ENCODE measurements at places on chromosomes 7 and 10. TPM values are rescaled to one million over a fixed set of nuclear protein-coding genes. Genes with fewer than 3 reads are reported as not detected.

DNA sequence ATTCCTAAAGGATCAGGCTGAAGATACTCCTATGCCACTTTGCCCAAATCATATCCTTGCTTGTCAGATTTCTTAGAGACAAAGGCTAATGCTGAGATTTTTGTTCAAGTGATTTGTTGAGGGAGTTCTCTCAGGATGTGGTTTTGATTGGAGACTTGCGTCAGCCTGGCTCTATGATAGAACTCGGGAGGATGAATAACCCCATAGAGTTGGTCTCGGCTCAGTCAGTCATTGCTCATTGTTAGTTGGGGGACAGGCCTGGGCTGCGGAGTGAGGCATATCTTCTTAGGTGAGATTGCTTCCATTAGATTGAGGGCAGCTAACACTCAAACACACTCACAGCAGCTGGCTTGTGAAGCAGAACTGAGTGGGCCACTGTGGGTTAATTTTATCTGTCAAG lies 203.4 kb downstream of the KIF20B start:
- no peaks in the 10 kb centered on the region for H3K36me3 ChIP-seq
- DNase-seq, result no peak
- H3K4me3 ChIP-seq, result no peak overlapping the region
- H3K4me1 ChIP-seq, result no peaks in the 10 kb centered on the region
- H3K27ac ChIP-seq, result no peak overlapping the region
- peaks cover 9% of the 10 kb centered on the region for H3K27me3 ChIP-seq

- no peak for DNase-seq
- H3K27ac ChIP-seq, result no peak overlapping the region
- no peaks in the 10 kb centered on the region for H3K4me1 ChIP-seq
- H3K27me3 ChIP-seq, result no peaks in the 10 kb centered on the region
- no peak overlapping the region for H3K4me3 ChIP-seq
These were observed 28.1 kb downstream of the PTPRZ1 start for GRCh38 chr7:121901026-121901425.

DNA sequence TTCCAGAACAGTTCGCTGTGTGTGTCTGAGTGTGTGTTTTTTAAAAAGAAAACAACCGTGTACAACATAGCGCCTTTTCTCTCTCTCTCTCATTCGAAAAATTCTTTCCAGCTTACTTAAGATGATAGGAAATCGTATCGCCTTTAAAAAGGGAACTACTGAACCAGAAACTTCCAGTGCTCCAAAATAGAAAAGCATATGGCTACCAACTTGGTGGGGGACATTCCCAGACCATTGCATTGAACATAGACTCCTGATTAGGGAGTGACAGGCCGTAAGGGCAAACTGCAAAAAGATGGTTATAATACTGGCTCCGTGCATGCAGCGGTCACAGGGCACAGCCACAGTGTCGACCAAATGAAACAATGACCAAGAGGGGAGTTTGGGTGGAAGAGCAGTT lies 94.4 kb upstream of the FGFR2 start:
- H3K36me3 ChIP-seq, result no peaks in the 10 kb centered on the region
- no peak overlapping the region for H3K4me3 ChIP-seq
- H3K4me1 ChIP-seq, result no peaks in the 10 kb centered on the region
- no peaks in the 10 kb centered on the region for H3K27me3 ChIP-seq

- H3K27ac ChIP-seq, result no peak overlapping the region
- no peaks in the 10 kb centered on the region for H3K27me3 ChIP-seq
- peaks cover 27% of the 10 kb centered on the region for H3K36me3 ChIP-seq
- peaks cover 2% of the 10 kb centered on the region for H3K4me1 ChIP-seq
- DNase-seq, result no peak
These were observed 93.5 kb downstream of the AKAP9 start for GRCh38 chr7:92034116-92034515.

DNA sequence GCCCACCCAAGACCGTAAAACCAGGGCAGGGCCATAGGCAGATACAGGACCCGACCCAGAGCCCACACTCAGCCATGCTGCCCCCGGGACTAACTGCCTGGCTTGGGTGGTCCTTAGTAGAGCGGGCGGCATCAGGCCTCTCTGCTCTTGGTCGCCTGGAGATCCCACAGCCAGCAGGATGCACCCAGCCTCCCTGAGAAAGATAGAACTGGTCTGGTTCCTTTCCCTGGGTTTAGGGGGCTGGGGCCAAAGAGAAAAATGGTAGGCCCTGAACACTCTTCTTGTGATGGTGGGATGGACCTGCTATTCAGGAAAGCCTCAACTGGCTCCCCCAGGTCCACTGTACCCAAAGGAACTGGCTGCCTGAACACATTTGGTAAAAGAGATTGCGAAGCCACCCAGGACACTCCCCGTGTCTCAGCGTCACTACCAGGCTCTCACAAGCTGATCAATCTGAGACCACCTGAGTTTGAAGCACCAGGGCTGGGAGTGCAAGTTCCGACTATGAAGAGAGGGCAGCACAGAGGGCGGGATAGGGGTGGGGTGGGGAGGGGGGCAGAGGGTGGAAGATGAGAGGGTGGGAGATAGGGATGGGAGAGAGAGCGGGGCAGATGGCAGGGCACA lies 591.5 kb downstream of the DNAJB6 start:
- no peak overlapping the region for H3K4me3 ChIP-seq
- H3K27ac ChIP-seq, result no peak overlapping the region
- peaks cover 7% of the 10 kb centered on the region for H3K36me3 ChIP-seq
- peaks cover 5% of the 10 kb centered on the region for H3K4me1 ChIP-seq
- no peaks in the 10 kb centered on the region for H3K27me3 ChIP-seq

DNA sequence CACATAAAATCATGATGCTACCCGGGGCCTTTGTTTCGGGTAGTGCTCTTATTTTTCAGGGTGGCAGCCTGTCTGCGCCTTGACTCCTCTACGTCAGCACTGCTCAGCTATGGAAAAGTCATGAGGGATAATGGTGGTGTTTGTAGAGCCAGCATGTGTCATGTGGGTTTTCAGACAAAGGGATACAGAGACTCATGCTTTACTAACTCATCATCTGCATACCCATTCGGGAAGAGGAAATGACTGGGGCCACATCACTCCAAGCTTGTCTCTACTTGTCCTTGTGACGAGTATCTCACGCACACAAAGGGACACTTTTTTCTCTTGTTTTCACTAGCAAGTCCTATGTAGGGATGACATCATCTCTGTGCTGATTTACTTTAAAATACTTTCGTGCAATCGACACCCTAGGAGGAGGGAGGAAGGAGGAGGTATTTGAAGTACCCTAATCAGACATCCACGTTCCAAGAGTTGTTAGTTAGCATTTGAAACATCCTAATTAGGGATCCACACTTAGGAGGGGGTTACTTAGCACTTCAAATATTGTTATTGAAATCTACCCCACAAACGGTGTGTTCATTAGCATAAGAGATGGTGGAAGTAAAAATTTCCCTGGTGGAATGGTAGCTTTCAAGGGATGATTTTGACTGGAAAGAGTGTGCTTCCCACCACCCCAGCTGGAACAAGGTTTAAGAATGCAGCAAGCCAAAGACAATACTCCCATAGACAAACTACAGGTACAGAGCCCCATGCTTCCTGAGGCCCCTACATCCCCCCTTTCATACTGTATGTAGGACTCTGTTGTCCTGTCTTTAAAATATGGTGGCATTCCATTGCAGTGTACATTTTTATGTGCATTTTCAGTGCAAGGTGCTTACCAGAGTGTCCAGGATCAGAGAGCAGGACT lies 52.0 kb downstream of the THNSL1 start:
- DNase-seq, result no peak
- peaks cover 5% of the 10 kb centered on the region for H3K4me1 ChIP-seq
- no peaks in the 10 kb centered on the region for H3K27me3 ChIP-seq
- no peak overlapping the region for H3K27ac ChIP-seq

Gene GSTO2
- 1.4 TPM for total RNA-seq

DNA sequence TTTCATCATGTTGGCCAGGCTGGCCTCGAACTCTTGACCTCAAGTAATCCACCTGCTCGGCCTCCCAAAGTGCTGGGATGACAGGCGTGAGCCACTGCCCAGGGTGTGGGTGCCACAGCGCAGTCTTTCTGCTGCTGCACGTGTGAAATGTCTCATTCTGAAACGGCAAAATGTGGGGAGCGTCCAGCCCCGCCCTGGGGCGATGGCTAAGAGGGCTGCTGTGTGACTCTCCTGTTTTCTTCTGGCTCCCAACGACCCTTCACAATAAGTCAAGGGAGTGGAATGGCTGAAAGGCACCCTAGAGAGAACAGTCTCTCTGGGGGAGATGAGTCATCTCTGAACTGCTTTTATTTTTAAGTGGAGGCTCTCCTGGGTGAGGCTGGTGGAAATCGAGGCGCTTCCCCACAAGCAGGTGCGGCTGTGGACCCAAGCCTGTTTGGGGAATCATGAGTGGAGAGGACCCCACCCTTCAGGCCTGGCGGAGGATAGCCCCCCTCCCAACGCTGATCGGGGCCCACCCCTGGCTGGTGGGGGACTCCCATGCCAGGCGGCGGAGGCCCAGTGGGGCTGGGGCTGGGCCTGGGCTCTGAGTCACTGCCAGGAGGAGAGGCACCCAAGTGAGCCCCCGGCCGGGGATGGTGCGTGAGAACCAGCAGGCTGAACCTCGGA lies 18.0 kb downstream of the ADAP1 start:
- no peaks in the 10 kb centered on the region for H3K27me3 ChIP-seq
- H3K36me3 ChIP-seq, result peaks cover 37% of the 10 kb centered on the region
- H3K27ac ChIP-seq, result peak overlapping the region; percentile 76
- H3K4me3 ChIP-seq, result no peak overlapping the region

DNA sequence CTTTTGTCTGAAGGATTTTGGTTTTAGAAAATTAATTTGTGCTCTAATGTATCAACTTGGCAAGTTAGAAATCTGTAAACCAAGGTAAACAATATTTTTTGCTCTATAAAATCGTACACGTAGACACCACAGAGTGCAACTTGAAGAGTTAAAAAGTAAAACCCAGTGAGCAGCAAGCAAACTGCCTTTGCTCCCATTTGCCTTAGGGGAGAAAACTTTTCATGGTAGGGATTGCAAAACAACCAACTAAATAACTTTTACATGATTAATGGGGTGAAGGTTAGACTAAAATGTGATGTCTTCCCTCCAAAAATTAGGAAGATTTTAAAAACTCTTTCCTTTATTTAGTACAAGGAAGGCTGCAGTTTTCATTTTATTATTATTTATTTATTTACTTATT lies 224.2 kb upstream of the LYZL1 start:
- no peaks in the 10 kb centered on the region for H3K27me3 ChIP-seq
- H3K4me1 ChIP-seq, result no peaks in the 10 kb centered on the region
- no peaks in the 10 kb centered on the region for H3K36me3 ChIP-seq
- H3K4me3 ChIP-seq, result no peak overlapping the region

DNA sequence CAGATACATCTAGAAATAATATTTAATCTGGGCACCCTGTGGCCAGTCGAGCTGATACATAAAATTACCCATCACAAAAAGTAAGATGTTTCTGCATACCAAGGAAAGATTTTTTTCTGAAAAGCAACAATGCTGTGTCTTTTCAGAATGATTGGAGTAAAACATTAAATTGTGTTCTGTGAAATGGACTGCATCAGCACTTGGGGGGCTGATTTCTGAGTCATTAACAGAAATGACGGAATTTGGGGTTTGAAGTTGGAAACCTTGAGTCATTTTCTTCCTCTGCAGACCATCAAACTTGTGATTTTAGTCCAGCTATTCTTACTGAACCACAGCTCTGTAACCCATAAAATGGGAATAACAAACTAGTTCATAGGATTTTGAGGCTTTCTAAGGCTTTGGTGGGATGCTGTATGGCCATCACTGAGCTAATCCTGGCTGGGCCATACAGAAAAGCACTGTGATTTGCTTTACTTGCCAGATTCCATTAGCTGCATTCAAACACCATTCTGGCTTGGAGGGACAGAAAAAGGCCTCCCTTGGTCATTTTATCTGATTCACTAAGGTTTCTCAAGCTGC lies 739.4 kb upstream of the IGFBP3 start:
- H3K27ac ChIP-seq, result no peak overlapping the region
- no peaks in the 10 kb centered on the region for H3K4me1 ChIP-seq
- H3K36me3 ChIP-seq, result no peaks in the 10 kb centered on the region
- no peak for DNase-seq

Gene DPP6
- total RNA-seq, result not detected

DNA sequence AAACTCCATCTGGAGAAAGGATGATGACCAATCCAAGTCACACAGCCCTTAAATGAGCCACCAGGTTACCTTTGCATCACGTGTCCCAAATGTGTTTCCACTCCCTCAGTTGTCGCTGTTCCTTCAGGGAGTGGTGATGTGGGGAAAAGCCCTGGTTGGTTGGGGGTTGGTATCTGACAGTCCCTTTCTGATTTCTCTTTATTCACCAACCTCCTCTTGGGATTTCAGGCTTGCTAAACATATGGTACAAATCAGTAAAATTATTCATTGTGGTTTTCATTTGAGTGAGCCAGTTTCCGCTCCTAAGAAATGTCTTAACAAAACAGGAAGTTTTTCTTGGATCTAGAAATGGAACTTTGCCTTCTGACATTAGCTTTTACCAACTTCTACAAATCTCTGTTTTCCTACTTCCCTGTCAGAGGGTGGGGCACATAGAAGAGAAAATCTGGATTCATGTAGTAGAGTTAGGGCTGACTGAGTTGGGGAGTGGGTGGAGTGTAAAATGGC lies 40.0 kb upstream of the KMT2E start:
- H3K4me1 ChIP-seq, result peaks cover 16% of the 10 kb centered on the region
- no peaks in the 10 kb centered on the region for H3K27me3 ChIP-seq
- H3K36me3 ChIP-seq, result peaks cover 52% of the 10 kb centered on the region
- H3K27ac ChIP-seq, result no peak overlapping the region

Gene GPR37
- total RNA-seq, result not detected

DNA sequence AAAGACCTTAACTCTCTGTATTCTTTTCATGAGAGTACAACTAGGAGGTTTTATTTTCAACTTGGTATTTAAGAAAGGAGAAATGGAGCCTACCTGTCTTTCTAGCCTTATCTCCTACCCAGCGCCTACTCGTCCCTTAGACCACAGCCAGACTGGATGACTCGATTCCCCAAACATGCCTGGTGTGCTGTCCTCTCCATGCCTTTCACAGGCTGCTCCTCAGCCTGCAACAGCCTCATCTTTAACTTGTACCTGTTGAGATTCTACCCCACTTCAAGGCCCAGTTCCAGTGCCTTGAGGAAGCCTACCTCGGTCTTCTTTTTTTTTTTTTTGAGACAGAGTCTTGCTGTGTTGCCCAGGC lies 29.4 kb downstream of the CPA1 start:
- no peak overlapping the region for H3K4me3 ChIP-seq
- H3K27ac ChIP-seq, result no peak overlapping the region
- no peak for DNase-seq
- no peaks in the 10 kb centered on the region for H3K27me3 ChIP-seq

Gene SLC39A12
- total RNA-seq, result not detected

DNA sequence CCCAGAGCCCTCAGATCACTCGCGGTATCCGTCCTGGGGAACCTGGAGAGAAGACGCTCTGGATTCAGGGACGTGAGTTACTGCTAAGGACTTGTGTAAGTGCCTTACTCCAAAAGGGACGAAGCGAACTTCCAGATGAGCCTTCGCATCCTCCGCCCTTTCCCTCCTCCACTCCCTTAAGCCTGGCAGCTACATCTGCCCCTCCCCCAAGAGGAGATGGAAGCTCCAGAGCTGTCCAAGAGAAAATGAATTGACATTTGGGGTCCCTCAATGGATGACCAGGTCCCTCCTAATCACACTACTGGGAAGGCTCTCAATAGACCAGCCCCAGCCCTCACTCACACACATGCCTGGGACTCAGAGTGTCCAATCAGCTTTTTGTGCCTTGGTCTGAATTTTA lies 31.3 kb upstream of the GDF10 start:
- peaks cover 12% of the 10 kb centered on the region for H3K36me3 ChIP-seq
- no peak overlapping the region for H3K27ac ChIP-seq
- no peak overlapping the region for H3K4me3 ChIP-seq
- peaks cover 8% of the 10 kb centered on the region for H3K27me3 ChIP-seq

Gene COL17A1
- total RNA-seq, result not detected

Measured in activated T-helper 2 cell treated with anti-CD3 and anti-CD28 coated beads, Interferon-gamma antibody, Interleukin-2, Interleukin-4, amounts not matched to agents 10 μg/mL and 5 μg/mL and 100 μg/mL, durations not matched to agents 14 hours and 24 hours and 36 hours (primary cell).